Fibroblast of the aortic adventitia (primary cell): ENCODE measurements at places on chromosomes 2 and 18. TPM values are rescaled to one million over a fixed set of nuclear protein-coding genes. Genes with fewer than 3 reads are reported as not detected.

The VPS54 gene
- total RNA-seq, result 8.4 and 18.1 TPM in 2 replicates

The LRATD1 gene
- total RNA-seq, result 0.08 and 0.36 TPM in 2 replicates

DNA sequence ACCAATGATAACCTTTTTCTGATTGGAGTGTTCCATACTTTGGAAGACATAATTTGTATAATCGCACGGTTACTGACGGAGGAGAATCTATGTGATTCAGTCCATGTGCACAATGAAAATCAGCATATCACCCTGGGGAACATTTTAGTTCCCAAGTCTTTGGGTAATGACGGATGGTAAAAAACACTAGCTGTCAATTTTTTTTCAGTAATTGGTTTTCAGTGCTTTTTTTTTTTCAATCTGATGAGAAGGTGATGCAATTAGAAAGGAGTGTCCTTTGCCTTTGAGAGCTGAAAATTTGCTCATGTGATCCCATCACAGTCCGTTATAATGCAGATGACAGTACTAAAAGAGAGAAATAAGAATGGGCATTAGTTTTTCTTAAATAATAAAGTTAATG lies 51.9 kb upstream of the THOC1 start:
- no peak for DNase-seq

GRCh38 chr2:59885541-59885940 lies 667.9 kb downstream of the BCL11A start:
- DNase-seq, result no peak

DNA sequence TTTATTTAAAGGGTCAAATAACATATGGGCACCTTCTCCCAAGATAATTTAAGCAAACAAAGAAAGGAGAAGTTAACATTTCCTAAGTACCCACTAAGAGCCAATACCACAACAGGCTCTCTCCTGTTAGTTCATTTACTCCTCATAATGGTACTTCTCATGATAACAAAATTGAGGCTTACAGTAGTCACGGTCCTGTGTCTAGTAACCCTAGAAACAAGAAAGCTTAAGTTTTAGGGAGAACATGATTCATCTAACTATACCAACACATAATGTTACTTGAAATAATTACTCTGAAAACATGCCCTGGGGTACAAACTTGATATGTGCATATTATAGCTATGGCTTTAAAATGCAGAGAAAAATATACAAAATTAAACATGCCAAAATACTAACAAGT lies 19.8 kb downstream of the IWS1 start:
- DNase-seq, result no peak

- no peak for DNase-seq
These were observed 759.7 kb upstream of the FANCL start for GRCh38 chr2:59000796-59001195.

- DNase-seq, result peak; percentile 57
These were observed 51.8 kb downstream of the MTHFD2 start for GRCh38 chr2:74250189-74250631.

DNA sequence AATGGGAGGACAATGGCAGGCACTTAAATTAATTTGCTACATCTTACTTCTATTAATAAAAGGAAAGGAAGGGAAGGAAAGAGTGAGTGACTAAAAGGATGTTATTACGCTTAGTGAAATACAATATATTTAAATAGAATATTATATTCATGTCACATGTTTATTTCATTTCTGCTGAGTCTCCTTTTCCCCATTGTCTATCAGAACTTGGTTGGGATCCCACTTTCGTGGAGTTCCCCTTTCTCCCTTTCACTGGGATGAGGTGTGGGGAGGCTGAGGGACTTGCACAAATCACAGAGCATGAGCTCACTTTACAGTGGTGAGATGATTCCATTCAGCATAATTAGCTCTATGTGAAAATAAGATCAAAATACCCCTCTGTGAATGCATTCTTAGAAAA lies 730.6 kb downstream of the TSN start:
- no peak for DNase-seq
